Brain microvascular endothelial cell (primary cell): ENCODE measurements at places on chromosomes 16 and 17.

DNA sequence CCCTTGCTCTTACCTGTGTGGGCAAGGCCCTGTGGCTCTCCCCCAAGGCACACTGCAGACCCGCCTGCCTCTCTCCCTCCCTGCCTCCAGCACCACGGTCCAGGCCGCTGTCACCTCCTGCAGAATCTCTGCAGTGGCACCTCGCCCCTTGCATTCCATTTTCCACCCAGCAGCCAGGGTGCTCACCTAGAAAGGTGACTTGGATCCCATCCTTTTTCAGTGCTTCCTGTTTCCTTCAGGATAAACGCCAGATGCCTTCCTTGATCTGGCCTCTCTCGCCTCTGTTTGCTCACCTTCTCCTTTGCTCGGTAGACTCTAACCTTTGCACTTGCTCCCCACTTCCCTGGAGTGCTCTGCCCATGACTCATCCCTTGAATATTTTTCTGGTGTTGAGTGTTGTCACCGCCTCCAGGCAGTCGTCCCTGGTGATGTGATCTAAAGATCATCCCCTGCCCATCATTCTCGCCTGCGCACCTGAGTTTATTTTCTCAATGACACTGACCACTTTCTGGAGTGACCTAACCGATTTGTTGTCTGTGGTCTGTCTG lies 79.2 kb upstream of the LGALS9 start:
- DNase-seq = no peak

DNA sequence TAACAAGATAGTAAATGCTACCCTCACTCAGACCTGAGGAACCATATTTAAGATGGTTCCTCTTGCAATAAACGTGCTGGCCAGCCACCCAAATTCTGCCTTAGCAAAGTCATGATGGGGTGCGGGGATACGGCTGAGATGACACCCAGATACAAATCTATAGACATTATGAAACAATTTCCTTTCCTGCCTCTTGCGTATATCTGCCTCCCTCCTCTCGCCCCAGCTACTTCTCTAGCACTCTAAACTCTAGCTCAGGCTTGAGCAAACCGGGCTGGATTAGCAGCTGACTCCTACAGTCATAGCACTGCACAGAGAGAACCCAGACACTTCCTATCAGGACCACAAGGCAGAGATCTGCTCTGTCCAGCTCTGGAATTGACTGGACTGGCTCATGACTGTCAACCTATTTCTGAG lies 22.3 kb downstream of the CD300LF start:
- no peak for DNase-seq

DNA sequence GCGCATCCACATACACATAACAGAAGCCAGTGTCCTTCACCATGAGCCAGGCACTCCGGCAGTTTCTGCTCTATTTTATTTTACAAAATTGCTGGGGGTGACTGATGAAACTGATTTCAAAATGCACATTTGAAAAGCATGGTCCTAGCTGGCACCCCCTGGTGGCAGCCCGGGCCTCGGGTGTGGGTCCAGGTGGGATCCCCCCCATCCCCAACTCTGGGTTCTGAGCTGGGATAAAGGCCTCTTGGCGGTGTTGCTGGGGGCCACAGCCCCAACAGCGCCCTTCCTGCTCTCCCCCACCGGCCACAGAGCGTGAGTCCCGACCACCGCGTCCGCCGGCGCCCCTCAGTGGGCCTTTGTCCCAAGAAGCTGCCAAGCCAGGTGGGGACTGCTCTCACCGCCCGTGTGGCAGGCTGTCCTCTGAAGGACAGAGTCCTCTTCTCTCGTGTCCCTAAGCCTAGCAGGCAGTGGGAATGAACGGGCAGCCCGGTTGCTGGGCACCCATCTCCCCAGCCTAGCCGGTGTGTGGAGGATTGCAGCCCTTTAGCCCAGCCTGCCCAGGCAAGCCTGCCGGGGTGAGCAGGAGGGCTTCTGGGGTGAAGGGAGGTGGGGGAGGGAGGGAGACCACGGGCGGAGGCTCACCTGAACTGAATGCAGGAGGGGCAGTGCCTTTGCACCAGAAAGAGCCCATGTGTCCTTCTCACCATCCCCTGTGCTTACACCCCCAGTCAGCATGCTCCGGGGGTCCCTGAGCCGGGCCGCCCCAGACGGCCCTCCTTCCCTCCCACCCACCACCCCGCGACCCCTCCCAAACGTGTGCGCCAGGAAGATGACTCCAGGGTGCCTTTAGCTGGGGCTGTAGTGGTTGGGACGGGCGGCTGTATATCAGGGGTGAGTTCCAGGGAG lies 898 bp downstream of the SNAI3 start:
- DNase-seq = peak; percentile 48

- DNase-seq = no peak
Measured at GRCh38 chr16:81170824-81171223, 67.7 kb upstream of the BCO1 start.

DNA sequence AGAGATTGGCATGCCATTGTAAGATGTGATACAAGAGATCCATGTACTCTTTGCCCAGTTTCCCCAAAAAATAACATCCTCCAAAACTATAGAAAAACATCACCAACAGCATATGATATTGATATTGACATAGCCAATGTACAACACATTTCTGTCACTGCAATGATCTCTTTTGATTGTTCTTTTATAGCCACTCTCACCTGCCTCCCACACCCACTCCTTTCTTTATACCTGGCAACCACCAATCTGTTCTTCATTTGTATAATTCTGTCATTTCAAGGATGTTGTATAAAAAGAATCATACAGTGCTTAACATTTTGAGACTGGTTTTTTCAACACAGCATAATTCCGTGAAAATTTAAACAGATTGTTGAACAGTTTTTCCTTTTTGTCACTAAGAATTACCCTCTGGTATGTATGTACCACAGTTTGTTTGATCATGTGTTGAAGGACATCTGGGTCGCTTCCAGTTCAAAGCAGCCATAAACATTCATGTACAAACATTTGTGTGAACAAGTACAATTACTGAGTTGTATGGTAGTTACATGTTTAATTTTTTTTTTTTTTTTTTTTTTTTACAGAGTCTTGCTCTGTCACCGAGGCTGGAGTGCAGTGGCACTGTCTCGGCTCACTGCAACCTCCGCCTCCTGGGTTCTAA lies 9.9 kb downstream of the KRTAP9-1 start:
- no peak for DNase-seq

GRCh38 chr17:64442541-64442971 lies 6.4 kb upstream of the MILR1 start:
- DNase-seq = no peak

DNA sequence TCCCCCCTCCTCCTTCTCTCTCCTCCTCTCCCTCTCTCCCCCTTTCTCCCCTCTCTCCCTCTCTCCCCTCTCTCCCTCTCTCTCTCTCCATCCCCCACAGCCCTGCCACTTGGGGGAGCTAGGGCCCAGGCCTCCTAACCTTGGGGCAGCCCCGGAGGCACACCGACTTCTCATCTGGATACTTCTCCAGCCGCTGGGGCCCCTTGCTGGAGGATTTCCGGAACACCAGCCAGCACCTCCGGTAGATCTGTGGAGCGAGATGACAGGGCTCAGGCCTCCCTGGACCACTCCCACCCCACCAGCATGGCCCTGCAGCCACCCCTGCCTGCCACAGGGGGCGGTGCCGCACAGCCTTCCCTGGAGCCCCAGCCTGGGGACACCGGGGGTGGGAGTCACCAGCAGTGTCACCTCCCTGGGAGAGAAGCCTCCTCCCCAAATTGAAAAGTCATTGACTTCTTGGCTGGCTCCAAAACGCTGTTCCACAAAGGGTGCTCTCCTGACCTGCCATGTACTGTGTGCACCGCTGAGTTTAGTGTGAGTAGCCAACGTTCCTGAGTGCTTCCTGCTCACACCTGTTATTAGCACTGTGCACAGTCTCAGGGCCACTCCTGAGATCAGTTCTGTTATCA lies 10.5 kb downstream of the DOK4 start:
- peak; percentile 49 for DNase-seq

- no peak for DNase-seq
Measured at GRCh38 chr16:84045001-84045817, 2.6 kb upstream of the SLC38A8 start.

GRCh38 chr17:81926451-81927151 lies 934 bp downstream of the MAFG start:
- peak; percentile 53 for DNase-seq

DNA sequence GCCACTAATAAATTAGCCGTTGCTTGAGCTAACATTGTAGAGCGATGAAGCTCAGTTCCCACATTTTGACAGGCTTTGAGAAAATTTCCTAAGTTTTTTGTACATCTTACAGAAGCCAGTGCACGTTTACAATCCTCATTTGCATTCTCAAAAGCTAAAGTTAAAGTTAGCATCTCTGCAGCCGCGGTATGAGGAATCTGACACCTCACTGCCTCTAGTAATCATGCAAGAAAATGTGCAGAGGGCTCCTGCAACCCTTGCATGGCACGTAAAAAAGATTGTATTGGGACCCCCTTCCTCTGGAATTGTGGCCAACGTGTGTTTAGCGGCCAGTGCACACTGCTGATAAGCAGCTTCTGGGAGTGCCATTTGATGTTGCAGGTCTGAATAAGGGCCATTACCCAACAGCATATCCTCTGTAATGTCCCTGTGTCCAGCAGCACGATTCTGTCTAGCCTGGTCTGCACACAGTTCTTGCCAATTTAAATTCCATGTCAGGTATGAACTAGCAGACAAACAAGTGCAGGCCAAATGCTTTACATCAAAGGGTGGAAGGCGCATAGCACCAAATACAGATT lies 12.4 kb upstream of the ZNF689 start:
- DNase-seq = no peak

DNA sequence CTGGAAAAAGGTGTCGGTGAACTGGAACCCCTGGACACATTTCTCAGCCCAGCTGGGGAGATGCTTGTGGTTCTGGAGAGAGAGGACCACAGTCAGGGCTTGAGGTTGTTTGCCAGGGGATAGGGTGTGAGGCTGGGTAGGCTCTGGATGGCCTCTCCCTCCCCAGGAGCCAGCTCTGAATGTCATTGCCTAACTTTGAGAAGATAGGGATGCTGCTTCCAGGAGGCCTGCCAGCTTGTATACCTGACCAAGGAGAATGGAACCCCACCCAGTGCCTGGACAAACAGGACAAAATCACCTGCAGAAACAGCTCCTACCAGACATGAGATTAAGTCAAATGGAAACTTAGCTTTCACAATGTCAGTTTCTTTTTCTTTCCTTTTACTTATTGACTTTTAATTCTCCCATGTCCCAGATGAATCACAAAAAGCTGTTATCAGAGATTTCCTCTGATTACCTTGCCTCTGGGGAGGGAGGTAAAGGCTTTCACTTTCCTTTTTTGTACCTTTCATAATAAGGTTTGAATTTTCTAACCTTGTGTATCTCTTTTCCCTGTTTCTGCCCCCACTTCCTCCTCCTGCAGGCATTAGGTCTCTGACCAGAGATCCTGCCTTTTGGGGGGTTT lies 29.8 kb upstream of the PLLP start:
- DNase-seq = no peak

- DNase-seq = peak; percentile 68
Measured at GRCh38 chr16:67530013-67530939, 1.6 kb downstream of the RIPOR1 start.

- DNase-seq = no peak
Measured at GRCh38 chr16:88914750-88915368, 48.4 kb upstream of the PABPN1L start.

DNA sequence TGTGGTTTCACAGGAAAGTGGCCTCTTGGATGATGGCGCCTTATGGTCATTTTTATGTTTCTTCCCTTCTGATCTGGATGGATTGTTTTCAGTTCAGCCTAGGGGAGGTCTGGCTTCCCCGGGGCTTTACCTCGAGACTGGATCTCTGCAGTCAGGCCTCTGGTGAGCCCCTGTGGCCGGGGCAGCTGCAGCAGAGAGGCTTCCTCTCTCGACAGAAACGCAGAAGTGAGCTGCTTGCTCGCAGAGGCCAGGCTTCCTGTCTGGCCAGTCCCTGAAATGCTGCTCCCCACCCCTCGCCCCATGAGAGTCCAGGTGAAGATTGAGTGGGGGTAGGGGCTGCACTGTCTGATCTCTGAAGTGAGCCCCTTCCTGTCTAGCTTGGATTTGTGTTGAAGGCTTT lies 44.0 kb downstream of the PLCG2 start:
- no peak for DNase-seq

DNA sequence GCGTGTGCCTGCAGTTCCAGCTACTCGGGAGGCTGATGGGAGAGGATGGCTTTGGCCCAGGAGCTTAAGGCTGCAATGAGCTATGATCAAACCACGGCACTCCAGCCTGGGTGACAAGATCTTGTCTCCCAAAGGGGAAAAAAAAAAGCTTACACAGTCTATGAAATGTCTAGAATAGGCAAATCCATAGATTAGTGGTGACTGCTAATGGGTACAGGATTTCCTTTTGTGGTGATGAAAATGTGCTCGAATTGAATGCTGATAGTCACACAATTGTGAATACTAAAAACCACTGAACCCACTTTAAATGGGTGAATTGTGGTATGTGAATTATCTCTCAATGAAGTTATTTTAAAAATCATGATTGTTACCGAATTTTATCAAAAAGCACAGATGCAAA lies 14.9 kb downstream of the USP7 start:
- DNase-seq = no peak

- DNase-seq = no peak
Measured at GRCh38 chr17:6627019-6627418, 13.5 kb downstream of the KIAA0753 start.

GRCh38 chr17:71342737-71343136 lies 778.1 kb upstream of the SOX9 start:
- no peak for DNase-seq

- DNase-seq = peak; percentile 40
Measured at GRCh38 chr17:20073055-20073979, 64.2 kb downstream of the SPECC1 start.

DNA sequence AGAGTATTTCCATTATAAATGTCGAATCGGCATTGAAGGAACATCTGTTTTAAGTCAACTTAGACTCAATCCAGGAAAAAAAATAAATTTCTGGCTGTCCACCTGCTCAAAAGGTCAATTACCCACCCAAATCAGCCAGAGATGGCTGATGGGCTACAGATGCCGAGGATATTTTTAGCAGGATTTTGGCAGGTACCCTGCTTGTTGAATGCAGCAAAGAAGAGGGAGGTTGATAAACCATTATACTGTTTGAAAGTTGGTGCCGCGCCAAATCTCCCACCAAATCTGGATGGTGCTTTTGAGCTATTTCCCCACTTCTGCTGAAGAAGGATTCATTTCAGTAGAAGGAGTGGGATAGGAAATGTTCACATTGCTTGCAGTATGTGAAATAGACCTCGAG lies 537.7 kb downstream of the MAF start:
- no peak for DNase-seq
